ENCODE measurements at places on chromosomes 5 and 9.

- DNase-seq, result no peak
Observed at GRCh38 chr5:28505121-28505520, 1466.7 kb upstream of the CDH9 start.

DNA sequence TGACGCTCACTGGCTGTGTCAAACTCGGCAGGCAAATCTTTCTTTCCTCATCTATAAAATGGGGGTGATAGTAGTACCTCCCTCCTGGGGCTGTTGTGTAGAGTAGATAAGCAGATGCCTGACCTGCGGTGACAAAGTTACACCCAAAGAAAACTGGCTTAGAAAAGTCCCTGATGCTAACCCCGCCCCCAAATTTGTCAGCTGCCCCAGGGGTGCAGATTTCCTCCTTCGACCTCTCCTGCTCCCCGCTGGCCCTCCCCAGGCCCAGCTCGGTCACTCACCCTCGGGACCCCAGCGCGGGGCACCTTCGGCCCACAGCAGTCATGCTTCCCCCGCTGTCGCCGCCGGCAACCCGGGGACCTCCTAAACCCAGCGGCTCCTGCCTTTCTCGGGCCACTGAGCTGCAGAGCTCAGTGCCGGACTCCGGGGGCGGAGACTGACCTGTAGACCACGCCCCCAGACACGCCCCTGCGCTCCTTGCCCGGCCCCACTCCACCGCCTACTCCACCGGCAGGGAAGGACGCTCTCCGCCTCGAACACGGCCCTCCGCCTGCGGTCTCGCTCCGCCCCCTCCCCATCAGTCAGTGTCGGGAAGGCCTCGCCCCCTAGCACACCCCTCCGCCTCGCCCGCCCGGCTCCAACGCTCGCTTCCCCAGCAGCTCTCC lies 7.4 kb downstream of the SH2D3C start:
- DNase-seq, result peak; percentile 90

DNA sequence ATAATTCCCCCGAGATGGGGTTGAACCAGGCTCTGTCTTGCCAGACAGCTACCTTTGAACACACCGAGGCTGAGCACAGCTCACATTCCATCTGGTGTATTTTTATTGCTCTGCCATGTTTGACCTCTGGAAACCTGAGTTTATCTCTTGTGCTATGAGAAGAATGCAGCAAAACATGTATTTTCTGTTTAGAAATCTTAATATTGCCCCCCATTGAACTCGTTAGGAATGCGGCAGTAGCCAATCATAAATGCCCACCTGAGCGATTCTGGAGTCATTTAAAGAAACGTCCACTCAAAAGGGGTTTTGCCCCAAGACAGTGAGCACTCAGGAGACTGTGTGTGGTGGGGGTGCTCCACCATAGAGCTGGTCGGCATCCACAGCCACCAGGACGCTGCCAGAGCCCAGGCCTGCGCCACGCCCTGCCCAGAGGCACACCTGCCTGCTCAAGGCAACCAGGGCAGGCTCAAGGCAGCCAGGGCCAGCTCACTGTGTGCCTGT lies 26.9 kb downstream of the FGD3 start:
- no peak for DNase-seq

DNA sequence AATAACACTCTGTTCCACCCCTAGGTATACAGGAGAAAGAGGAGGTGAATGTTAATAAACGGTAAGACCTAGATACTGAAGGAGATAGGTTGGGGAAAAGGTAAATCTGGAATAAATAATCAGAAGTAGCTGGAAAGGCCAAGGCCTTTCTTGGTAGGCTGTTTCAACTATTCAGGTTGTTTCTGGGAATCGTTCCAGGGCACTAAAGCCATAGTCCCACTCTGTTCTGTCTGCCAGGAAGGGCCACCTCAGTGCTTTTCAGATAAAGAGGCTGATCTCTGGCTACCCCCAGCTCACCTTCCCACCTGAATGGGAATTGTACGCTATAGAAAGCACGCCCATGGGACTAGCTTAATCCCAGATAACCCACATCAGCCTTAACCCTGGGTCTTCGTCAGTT lies 32.9 kb downstream of the DCAF12 start:
- DNase-seq, result no peak

GRCh38 chr9:27528076-27528885 lies 1.3 kb downstream of the MOB3B start:
- no peak for DNase-seq

- no peak for DNase-seq
Observed at GRCh38 chr9:3458806-3459475, 66.9 kb downstream of the RFX3 start.

GRCh38 chr9:3475300-3476020 lies 50.3 kb downstream of the RFX3 start:
- DNase-seq, result no peak

GRCh38 chr5:175861337-175862130 lies 9.8 kb upstream of the CPLX2 start:
- DNase-seq, result no peak

DNA sequence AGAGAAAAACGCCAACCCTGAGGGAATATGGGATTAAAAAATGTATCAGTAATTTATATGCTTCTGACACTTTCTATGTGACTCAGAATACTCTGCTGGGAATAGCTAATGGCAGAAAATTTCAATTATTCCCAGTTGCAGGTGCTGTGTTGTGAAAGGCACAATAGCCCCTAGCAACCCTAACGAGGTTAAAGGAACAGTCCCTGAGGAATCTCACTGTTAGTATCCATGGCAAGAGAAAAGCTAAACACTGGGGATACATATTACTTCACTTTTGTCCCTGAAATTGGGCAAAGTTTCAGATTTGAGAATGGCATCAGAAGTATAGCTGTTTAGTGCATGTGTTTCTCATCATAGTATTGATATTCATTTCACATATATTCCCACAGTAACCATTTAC lies 555.0 kb downstream of the RAB3C start:
- no peak for DNase-seq

DNA sequence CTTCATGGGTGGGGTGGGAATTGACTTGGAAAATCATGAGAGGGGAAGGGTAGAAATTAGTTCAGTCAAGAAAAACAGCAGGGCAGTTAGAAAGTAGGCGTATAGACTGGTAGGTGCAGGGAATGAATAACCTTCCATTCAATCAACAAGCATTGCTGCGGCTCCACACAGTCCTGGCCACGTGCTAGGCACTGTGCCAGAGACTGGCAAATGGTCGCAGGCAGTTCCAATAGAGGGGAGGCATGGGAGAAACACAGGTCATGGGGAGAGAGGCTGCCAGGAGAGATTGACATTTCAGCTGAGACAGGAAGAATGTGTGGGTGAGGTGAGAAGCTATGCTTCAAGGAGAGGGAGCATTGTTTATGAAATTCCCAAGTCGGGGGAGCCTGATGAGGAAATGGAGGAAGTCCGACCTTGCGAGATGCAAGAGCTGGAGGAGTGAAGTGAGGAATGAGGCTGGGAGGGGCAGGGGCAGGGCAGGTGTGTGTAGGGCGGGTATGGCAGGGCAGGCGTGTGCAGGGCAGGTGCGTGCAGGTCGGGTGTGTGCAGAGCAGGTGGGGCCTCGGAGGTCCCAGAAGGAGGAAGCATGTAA lies 54.4 kb upstream of the PPARGC1B start:
- DNase-seq, result no peak

GRCh38 chr9:76905791-76906646 lies at the start of gene PRUNE2:
Gene PRUNE2 (minus strand): TSS chr9:76906114. CDS start chr9:76905963, 151 bp downstream.
- DNase-seq, result no peak

- DNase-seq, result no peak
Observed at GRCh38 chr5:97096191-97096590, 46.2 kb downstream of the LIX1 start.

GRCh38 chr5:9499498-9499876 lies 46.4 kb downstream of the SEMA5A start:
- no peak for DNase-seq

DNA sequence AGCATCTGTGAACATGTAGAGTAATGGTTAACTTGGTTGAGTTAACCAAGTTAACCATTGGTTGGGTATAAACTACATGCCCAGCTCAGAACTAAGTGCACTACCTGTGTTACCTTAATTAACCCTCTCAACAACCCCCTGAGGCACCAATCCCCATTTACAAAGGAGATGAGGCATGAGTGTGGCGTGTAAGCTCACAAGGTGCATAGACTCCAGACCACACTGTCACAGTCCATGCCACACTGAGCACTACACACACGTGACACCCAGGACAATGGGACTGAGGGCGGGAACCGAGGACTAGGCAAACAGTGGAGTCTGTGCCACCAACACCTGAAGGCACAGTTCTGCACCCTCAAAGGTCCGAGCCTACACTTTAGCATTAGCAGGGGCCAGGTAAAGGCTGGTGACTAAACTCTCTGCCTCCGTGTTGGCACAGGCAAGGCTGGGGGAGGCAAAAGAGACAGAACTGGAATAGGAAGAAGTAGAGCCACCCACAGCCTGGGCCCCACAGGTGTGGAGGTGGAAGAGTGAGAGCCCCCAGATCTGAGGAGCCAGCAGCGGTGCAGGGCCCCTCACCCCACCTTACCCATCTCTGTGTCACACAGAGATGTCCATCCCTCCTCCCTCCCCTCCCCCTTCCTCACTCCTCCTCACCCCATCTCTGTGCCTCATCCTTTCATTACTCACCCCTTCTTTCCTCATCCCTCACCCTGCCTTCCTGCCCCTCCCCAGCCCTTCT lies 2.2 kb upstream of the DNAJB5 start:
- DNase-seq, result no peak

DNA sequence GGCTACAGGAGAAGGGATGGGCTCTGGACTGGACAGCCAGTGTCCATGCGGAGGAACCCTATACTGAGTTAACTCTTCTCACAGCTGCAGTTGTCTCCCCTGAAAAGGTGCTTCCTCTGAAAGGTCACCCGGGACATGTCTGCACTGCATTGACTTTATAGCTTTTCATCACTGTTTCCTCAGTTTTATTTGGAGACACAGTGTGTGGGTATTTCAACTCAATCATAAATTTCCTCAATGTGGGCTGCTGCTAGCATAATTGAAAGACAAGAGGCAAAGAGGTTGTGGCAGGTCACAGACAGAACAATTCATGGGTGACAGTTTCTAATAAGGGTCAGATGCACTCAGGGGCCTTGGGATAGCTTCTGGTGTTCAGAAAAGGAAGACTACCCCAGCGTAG lies 336.8 kb downstream of the KDM4C start:
- no peak for DNase-seq

DNA sequence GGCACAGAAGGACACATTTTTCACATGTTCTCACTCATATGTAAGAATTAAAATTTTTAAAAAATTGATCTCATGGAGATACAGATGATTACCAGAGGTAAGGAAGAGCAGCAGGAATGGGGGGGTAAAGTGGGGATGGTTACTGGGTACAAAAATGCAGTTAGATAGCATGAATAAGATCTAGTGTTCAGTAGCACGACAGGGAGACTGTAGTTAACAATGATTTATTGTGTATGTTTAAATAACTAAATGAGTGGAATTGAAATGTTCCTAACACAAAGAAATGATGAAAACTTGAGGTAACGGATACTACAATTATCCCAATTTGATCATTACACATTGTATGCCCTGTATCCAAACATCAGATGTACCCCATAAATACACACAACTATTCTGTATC lies 15.2 kb upstream of the TGFBI start:
- DNase-seq, result no peak

DNA sequence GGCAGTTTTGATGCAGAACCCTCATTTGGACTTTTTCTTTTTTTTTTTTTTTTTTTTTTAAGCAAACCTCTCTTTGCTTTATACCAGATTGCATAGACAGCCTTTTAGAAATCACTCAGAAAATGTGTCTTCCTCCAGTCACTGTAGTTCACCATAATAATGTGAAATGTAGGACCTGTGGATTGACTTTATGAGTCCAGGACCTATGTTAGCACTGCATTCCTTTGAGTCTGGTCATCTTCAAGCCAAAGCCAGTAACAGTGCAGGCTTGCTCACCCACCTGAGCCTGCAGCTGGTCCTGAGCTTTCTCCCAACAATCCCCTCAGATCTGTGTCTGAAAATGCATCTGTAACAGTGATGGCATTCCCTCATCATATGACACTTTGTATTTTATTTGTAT lies 110.7 kb upstream of the NFIL3 start:
- DNase-seq, result no peak

All from stimulated activated CD4-positive, alpha-beta T cell treated with anti-CD3 and anti-CD28 coated beads, Interleukin-1b, Interleukin-23, amount 100 ng/mL, for 1 hour (primary cell).